ENCODE measurements at places on chromosomes 7 and 10.

GRCh38 chr7:6653071-6654003 is 16.2 kb downstream of the ZNF316 start:
- no peak for DNase-seq

DNA sequence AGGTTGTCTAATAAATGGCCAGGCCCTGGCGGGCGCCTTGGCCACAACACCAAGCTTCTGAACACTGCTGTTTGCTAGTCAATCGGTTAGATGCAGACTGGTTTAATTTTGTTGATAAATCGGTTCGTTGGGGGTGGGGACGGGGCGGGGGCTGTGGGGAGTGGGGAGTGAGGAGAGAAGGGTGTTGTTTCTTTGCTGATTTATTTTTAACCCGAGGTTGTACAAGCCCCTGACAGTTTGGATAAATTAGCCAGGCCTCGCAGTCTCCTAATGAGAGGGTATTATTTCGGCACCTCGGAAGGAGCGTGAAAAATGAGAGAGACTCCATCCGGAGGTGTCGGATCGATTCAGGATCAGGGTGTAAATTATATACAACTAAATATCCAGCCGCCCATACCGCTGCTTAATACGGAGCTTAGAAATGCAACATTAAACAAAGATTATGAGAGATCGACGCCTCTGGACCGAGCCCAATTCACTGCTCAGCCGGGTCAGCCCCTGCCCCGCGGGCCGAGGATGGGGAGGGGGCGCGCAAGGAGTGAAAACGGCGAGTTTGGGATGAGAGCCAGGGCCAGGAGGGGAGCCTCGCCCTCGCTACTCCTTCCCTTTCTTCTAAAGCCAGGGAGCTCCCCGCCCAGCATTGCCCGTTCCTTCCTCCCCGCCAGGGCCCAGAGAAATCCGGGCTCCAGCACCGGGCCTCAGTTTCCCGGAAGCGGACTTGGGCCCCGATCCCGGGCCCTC is 8.0 kb downstream of the UNCX start:
- DNase-seq: no peak

GRCh38 chr7:117621075-117621618 is 141.3 kb downstream of the CFTR start:
- no peak for DNase-seq

- no peak for DNase-seq
Measured at GRCh38 chr7:105655500-105656380, 74.4 kb upstream of the EFCAB10 start.

DNA sequence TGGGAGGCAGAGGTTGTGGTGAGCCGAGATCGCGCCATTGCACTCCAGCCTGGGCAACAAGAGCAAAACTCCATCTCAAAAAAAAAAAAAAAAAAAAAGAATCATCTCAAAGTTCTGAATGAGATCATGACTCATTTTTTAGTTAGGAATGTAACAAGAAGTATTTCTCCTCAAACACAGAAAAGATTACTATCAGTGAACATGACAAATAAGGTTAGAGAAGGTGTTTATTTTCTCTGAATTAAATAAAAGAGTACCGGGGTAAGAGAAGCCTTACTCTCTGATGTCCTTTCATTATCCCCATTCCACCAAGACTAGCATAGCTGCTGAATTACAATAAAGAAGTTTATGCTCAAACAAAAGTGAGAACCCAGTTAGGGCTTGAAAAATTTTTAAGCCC is 50.1 kb downstream of the IPMK start:
- no peak for DNase-seq

DNA sequence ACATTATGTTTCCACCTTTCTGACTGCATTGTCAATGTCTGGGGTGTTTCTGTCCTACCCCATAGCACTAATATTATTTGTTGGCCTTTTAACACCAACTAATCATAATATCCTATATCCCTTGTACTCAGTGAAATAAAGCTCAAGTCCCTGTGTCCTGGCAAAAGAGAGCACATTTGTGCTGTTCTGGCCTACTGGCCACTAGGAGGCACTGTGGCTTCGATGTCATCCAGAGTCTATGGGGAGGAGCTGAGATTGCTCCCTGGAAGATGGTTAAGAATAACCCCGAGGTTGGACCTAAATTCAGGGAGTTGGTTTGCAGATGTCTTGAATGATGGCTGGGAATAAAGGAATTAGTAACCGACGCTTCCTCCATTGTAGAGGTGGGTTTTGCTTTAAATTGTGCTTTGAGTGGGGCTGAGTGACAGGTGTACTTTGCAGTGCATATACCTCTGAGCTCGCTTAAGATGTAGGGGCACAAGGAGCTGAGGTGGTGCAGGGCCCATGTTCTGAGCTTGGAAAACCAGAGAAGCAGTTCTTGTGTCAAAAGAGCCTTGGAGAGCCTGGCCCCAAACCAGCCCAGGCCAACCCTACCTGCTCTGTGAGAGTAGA is 191.2 kb upstream of the PRSS1 start:
- DNase-seq: peak; percentile 54

DNA sequence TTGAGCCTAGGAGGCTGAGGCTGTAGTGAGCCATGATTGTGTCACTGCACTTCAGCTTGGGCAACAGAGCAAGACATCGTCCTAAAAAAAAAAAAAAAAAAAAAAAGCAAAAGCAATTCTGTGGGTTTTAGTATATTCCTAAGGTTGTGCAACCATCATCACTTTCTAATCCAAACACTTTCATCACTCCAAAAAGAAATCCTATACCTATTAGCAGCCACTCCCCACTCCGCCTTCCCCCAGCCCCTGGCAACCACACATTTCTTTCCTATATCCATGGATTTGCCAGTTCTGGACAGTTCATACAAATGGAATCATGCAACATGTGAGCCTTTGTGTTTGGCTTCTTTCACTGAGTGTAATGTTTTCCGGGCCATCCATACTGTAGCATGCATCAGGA is 20.4 kb downstream of the ZAN start:
- DNase-seq: no peak

DNA sequence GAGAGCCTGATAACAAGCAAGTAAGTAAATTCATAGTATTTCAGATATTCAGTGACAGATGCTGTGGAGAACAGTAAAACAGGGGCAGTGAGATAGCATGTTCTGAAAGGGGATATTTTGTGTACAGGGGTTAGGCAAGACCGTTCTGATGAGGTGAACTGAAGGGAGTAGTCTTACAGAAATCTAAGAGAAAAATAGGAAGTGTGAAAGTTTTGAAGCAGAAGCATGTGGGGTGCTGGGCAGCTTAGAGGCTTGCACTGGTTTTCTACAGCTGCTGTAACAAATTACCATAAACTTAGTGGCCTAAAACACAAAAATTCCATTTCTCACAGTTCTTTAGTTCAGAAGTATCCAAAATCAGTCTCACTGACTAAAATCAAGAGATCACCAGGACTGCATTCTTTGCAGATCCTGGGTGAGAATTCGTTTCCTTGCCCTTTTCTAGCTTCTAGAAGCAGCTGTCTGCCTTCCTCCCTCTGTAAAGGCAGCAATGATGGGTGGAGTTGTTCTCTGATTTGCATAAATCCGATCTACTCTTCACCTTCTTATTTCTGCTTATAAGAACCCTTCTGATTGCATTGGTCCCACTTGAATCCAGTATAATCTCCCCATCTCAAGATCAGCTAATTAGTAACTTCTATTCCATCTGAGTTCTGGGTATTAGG is 7.5 kb upstream of the KLF14 start:
- DNase-seq: no peak

- no peak for DNase-seq
Measured at GRCh38 chr10:58414270-58415041, 29.2 kb downstream of the TFAM start.

DNA sequence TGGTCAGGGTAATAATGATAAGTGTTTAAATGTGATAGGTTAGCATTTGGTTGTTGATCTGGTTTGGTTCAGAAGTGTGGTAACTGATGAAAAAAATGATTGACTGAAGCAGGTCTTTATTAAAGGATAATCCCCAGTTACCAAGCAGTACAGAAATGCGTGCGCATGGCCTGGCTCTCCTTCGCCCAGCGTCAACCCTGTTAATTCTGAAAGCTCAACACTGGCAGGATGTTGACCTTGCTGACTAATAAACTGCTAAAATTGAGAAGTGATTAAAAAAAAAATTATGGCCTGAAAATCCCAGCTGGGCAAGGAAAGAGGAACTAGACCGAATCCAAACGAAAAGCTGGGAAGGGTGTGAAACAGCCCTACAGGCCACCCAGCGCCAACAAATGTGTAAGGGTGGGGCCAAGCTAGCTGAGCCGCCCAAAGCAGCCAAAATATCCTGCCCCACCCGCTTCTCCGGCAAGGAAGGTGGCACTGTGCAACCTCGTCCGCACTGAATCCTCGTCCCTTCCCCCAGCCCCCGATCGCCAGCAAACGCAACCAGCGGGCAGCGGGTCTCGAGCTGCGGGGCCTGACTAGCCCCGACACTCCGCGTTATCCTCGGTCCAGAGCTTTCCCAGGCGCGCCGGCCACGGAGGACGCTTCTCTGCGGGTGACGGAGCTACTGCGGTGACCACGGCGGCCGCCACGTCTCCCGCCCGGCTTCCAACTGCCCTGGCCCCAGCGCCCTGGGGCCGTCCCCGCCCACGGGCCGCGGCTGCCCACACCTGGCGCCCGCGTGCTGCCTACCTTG is 561 bp downstream of the SHTN1 start:
- peak; percentile 9 for DNase-seq

GRCh38 chr7:141001546-141001945 is 13.2 kb downstream of the MRPS33 start:
- DNase-seq: no peak

GRCh38 chr7:81195033-81195432 is 276.2 kb upstream of the SEMA3C start:
- no peak for DNase-seq

GRCh38 chr7:140229101-140229525 is 52.3 kb upstream of the KDM7A start:
- no peak for DNase-seq

DNA sequence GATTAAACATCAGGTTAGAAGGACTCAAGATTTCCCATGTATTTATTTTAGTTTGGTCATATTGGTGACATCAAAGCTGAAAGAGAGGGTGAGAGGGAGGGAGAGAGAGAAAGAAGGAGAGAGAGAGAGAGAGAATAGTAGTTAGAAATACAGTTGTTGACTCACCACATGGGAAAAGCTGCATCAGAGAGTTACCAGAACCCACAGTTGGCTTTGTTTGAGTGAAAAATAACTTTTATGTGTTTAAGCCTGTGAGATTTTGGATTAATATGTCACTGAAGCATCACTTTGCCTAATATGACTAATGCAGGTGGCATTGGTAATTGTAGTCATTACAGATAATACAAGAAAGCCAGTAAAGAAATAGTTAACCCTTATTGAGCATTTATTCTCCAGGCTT is 303.9 kb downstream of the REEP3 start:
- no peak for DNase-seq

DNA sequence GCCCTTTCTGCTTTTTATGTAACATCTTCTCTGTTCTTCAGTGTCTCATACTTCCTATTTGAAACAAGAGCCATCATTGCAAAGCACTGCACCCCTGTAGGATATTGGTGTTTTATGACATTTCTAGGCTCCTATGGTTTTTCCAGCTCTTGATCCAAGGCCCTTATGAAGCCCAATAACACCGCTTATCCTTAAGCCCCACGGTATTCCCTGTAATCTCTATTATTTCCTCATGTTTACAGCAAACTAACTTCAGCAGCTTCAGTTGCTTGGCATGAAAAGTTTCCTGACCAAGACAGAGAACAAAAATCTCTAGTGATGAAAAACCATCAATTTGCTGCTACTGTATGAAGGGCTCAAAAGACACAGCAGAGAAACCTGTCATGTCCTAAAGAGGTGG is 34.1 kb upstream of the TES start:
- no peak for DNase-seq

- DNase-seq: no peak
Measured at GRCh38 chr7:77765906-77766800, 32.1 kb downstream of the TMEM60 start.

DNA sequence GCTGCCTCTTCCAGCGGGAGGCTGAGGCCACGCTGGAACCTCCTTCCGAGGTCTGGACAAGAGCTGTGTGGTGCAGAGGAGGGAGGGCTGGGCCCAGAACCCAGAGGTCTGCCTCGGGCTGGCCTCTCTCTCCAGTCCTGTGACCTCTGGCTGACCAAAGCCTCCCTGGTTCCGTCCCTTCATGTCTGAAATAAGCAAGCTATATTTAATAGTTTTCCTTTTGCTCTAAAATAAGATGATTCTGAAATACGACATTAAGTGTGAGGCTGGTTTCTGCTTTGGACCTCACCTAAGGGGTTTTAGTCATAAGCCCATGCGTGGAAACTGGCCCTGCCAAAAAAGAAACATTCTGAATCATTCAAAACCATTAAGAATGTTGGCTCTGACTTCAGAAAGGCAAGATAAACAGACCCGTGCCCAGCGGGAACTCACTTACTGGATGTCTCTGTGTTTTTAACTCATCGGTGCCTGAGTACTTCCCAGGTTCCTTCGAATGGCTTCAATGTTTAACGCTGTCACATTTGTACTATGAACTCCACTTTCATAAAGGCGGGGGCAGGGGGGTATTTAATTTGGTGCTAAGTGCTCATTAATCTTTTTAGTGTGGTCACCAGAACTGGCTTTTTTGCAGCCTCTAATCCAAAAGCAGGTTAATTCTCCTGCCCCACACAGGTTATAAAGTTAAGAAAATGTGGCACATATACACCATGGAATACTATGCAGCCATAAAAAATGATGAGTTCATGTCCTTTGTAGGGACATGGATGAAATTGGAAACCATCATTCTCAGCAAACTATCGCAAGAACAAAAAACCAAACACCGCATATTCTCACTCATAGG is 157.5 kb upstream of the KLF14 start:
- no peak for DNase-seq

DNA sequence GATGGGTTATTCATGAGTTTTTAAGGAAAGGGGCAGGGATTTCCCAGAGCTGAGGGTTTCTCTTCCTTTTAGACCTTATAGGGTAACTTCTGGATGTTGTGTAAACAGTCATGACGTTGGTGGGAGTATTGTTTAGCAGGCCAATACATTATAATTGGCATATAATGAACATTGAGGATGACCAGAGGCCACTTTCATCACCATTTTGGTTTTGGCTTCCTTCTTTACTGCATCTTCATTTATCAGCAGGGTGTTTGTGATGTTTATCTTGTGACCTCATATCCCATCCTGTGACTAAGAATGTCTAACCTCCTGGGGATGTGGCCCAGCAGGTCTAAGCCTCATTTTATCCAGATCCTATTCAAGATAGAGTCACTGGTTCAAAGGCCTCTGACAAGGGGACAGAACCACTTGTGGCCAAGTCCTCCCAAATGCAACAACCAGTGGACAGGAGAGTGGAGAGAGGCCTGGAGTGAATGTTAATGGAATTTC is 77.3 kb upstream of the RPA3 start:
- no peak for DNase-seq

- DNase-seq: no peak
Measured at GRCh38 chr7:25067726-25068501, 57.1 kb downstream of the CYCS start.

All from stimulated activated CD4-positive, alpha-beta T cell treated with anti-CD3 and anti-CD28 coated beads, Interleukin-2, amount 100 ng/mL, for 24 hours (primary cell).